ENCODE measurements at places on chromosomes 3 and 15.
A peak's percentile ranks its signal among the peaks of the same experiment; 100 is the strongest.

GRCh38 chr15:66865622-66866611 lies 163.9 kb downstream of the SMAD6 start:
- DNase-seq, result no peak

DNA sequence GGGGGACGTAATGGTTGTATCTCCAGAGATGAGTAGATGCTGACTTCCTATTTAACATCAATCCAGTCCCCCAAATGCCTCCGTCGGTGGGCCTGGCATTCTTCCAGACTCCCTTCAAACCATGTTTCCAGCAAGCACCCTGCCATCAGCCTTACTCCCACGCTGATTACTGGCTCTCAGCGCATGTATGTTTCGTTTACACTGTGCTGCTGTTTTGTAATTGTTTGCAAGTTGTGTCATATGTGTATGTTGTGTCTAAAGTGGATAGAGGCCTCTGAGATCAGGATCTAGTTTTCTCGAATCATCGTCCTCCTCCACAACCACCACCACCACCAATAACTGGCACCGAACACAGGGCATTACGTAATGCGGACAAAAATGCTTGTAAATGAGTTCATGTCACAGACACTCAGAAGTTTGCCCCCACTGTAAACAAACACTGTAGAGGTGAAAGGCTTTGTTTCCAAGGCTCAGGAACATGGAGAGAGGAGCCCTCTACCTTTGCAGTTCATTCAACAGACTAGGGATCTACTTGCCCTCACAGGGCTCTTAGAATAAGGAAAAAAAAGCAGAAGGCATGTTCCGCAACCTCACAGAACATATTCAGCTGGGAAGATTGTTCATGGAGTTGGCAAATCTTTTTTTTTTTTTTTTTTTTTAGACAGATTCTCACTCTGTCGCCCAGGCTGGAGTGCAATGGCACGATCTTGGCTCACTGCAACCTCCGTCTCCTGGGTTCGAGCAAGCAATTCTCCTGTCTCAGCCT lies 46.1 kb upstream of the SEMA4B start:
- DNase-seq, result peak; percentile 84

DNA sequence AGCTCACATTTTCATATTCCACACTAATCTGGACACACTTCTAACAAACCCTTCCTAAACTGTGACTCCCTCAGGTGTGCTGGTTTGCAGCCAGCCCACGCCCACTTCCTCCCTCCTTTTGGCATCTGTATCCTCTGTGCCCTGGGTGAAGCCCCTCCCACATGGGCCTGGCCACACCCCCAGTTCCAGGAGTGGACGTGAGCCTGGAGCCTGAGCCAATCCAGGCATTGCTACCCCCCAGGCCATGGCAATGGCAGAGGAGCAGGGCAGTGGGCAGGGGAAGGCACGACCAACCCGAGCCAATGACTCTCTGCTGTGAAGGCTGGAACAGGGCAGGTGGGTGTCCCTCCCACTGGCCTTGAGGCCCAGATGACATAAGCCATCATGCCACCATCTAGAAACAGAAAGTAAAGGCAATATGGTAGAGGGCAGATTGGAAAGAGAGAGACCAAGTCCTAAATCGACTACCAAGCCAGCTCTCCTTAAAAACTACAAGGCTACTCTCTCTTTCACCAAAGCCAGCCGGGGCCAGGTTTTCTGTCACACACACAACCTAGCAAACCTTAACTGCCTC lies 18.6 kb downstream of the FAM174B start:
- DNase-seq, result no peak

DNA sequence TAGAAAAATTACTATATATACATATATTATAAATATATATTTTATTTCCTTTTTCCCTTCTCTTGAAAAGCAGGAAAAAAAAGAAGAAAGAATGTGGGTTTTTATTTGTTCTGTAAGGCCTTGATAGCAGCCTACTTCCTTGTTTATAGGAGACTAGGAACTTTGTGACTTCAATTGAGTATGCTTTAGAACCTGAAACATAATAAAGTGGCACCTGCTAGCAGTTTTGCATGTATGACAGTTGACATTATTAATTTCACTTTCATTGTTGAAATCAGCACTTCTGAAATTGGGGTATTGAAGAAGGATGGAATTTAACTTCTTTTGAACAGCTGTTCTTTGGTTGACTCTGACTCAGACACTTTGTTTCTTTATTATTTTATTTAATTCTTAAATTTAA lies 56.9 kb downstream of the GLCE start:
- no peak for DNase-seq

DNA sequence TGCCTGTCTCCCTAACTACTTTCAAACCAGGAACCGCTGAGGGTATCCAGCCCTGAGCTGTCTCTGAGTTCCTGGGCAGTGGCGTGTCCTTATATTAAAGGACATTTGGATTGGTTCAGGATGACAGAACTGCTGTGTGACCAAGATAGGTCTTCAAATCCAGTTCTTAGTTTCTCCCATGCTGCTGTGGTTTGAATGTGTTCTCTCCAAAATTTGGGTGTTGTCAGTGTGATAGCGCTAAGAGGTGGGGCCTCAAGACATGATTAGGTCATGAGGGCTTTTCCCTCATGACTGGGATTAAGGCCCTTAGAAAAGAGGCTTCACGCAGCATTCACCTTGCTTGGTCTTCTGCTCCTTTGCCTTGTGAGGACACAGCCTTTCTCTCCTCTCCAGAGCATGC lies 376.5 kb upstream of the TPM1 start:
- DNase-seq, result no peak

- DNase-seq, result no peak
Measured at GRCh38 chr3:147408188-147409100, 721 bp upstream of the ZIC1 start.

DNA sequence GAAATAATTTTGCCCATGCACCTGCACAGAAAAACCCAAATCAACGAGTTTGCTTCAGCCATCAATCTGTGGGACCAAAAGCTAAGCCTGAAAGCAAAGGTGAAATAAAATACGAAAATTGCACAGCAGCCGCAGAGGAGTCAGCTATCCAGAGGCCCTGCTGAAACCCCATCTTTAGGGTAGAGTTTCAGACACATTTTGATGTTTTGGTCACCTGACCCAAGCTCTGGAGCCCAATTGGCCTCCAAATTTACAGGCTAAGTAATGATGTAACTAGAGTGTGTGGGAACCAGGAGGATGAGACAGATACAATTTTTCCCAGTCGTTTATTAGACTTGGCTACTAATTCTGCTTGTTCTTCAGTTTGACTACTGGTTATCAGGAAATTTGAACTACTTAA lies 308.6 kb upstream of the ATP11B start:
- no peak for DNase-seq

DNA sequence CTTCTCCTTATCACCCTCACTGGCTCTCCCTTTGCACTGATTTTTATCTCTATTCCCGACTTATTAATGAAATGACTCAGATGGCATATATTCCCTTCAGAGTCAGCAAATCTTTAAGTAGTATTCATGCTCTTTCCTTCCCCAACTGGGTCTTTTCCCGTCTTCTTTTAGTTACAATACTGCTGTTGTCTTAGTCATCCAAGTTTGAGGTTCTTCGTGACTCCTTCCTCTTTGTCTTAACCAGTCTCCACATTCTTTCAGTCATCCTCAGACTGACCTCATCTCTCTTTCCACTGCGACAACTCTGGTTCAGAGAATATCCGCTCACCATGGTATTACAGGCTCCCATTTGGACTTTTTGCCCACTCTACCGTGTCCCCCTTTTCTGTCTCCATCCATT lies 12.4 kb downstream of the WDR5B start:
- DNase-seq, result peak; percentile 33

DNA sequence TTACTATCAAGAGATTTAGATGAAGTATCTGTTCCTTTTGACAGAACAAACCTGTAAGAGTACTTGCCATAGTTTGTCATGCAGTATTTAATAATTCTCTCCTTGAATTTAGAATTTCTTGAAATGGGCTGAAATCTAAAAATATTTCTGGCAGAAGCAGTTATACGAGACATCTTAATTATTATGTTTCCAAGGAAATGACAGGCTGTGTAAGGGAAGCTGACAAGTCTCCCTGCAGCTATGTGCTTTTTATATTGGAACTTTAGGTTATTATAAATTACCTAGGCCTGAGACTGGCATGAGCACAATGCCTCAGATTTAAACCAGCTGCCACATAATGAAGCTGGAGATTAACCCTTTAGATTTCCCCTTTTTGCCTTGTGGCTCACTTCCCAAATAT lies 365.0 kb upstream of the EPHA6 start:
- no peak for DNase-seq

Data from urothelium cell line (cell line).